ENCODE measurements at places on chromosomes 5 and 9.

DNA sequence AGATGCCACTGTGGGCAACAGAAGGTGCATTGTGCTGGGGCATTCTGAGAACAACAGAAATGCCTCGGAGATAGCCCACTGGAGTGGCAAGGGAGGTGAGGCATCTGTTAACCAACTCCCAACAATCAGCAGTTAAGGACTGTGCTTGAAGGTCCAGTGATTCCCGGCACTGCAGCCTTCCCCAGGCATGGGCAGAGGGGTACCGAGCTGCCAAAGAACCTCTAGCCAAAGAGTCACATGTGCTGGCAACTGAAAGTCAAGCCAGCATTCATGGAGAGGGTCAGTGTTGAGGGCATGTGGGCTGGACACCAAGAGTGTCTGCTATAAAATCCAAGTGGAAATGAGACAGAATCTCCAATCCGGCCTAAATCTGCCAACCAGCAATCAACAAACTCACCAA, 149.6 kb downstream of the ASTN2 start:
- no peak for DNase-seq

DNA sequence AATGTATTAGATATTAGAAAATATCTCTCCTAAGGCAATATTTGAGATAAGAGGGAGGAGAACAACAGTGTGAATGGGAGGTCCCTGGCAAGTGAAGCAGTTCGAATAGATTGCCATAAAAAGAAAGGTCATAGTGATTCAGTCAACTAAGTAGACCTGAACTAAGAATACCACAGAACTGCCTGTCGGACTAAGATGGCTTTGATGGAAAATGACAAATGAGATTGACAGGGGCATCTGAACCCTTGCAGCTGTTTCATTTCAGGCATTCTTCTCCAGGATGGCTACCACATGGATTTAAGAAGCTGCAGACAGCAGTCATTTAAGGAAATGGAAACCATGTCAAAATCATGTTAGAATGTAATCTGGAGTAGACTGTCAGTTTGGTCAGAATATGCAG, 308.4 kb upstream of the MEF2C start:
- DNase-seq = no peak

- no peak for DNase-seq
Measured at GRCh38 chr9:1042466-1042865, 7.7 kb upstream of the DMRT2 start.

- no peak for DNase-seq
Measured at GRCh38 chr9:134544388-134545214, 97.0 kb upstream of the COL5A1 start.

All from NCI-H446 (cell line).